Astrocyte of the cerebellum (primary cell): ENCODE measurements at places on chromosomes 1 and 21.

DNA sequence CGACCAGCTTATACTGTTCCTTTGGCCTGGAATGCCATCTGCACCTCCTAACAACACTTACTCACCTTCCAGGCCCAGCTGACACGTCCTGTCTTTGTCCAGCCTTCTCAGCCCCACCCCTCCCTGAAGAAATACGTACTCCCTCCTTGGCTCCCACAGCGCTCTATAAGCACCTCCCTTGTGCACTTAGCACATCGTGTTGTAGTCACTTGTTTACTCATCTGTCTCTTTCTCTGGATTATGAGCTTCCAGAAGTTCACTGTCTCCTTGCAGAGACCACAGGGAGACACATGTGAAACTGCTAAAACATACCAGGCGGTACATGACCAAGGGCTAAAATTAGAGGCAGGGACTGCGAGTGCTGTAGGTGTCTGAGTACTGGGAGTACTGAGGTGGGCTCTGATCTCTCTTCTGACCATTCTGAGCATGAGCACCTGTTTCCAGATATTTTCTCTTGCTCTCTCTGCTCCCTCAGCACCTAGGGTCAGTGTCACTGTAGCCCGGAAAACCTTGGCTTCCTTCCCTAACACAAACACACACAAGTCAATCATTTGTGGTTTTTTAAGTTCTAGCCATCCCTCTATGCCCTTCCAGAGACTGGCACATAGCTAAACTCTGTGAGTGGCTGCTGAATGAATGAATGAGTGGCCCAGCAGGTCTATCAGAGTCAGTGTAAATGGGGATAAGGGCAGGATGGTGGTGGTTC, 5.1 kb downstream of the DCST1 start:
- no peak for DNase-seq

GRCh38 chr1:2641381-2642130, 8.7 kb upstream of the MMEL1 start:
- DNase-seq: no peak

GRCh38 chr1:190205713-190206112, 272.0 kb downstream of the BRINP3 start:
- no peak for DNase-seq

- no peak for DNase-seq
Measured at GRCh38 chr1:83766241-83766691, 232.7 kb downstream of the TTLL7 start.

DNA sequence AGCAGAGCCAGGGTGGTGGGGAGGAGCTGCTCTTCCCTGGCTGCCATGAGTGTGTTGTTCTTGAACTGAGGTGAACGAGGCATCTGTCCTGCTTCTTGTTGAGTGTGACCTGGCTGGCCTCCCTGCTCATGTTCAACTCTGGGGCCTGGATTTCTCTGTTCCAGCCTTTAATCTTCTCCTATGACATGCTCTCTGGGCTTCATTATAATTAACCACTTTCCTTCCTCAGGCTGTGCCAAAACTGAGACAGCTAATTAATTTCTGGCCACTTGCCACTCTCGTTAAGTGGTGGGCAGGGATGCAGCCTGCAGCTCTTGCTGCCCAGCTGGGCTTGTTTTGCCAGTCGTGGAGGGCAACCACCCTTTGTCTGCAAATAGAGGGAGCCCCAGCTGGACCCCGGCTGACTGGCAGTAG, 23.3 kb downstream of the OPRD1 start:
- no peak for DNase-seq

DNA sequence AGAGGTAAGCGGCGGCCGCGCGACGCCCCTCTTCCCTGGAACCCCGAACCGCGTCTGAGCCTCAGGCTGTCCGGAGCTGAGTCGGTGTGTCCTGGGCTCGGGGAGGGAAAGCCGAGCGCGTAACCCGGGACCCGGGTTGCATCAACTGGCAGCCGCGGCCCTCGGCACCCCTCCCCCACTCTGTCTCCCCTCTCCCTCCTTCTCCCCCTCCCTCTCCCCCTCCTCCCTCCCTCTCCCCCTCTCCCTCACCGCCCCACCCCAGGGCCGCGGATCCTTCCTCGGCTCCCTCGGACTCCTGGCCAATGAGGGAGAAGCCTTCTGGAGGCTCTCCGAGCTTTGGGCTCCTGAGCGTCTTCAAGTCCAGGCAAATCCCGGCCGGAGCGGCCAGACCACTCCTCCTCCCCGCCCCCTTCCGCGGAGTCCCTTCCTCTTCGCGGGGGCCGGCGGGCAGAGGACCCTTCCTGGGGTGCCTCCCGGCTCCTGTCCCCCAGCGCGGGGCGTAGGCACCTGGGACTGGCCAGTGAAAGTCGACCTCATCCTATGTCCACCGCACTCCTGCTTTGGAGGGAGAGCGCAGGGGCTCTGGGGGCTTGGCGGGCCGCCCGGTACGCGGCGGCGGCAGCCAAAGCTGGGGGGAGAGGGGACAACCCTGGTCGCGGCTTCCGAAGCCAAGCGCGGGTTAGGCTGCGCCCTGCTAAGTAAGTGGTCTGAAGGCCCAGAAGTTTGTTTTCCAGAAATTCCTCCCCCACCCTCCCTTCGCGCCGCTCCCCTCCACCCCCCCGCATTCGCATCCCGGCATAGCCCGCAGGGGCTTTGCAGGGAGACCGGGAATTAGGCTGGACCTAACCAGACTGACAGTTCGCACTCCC, 850 bp downstream of the SESN2 start:
- DNase-seq: peak; percentile 65
